ENCODE measurements at places on chromosomes 16 and 17. TPM values are rescaled to one million over a fixed set of nuclear protein-coding genes. Genes with fewer than 3 reads are reported as not detected.

- no peak for DNase-seq
Observed at GRCh38 chr16:25155553-25156460, 44.3 kb downstream of the LCMT1 start.

DNA sequence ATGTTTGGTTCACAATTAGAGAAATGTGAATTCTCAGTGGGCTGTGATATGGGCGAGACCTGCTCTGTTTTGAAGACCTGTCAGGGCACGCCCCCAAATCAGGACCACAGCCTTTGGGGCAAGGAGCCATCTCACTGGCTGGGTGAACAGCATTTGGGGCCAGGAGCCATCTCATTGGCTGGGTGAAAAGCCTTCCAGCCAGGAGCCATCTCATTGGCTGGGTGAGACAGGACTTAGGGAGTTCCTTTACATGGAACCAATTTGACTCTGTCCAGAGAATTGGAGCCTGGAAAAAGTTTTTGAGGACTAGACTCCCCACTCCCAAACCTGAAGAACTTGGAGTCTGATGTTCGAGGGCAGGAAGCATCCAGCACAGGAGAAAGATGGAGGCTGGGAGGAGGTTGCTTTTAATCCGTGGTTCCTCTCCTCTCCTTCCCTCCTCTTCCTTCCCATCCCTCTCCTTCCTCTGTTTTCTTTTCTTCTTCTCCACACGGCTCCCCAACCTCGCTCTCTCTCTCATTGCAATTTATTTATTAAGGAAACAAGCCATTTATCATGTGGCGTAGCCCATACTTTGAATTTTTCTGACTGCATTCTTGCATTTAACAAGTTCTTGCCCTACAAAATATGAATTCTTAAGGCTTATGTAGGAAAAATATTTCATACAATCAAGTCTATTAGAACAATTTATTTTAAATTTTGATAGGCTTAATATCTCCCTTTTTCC is 19.7 kb downstream of the FOXL1 start:
- DNase-seq: no peak

The PLSCR3 gene
- 17.4 TPM for total RNA-seq

- DNase-seq: no peak
Observed at GRCh38 chr17:71900621-71901229, 220.1 kb upstream of the SOX9 start.

GRCh38 chr16:12611006-12611477 is 192.6 kb downstream of the CPPED1 start:
- DNase-seq: no peak

- no peak for DNase-seq
Observed at GRCh38 chr17:42111871-42112551, 503 bp downstream of the DHX58 start.
